ENCODE measurements at places on chromosomes 16 and 17.
A peak's percentile ranks its signal among the peaks of the same experiment; 100 is the strongest.

- no peak for DNase-seq
Observed at GRCh38 chr16:73185737-73186136, 137.8 kb upstream of the ZFHX3 start.

DNA sequence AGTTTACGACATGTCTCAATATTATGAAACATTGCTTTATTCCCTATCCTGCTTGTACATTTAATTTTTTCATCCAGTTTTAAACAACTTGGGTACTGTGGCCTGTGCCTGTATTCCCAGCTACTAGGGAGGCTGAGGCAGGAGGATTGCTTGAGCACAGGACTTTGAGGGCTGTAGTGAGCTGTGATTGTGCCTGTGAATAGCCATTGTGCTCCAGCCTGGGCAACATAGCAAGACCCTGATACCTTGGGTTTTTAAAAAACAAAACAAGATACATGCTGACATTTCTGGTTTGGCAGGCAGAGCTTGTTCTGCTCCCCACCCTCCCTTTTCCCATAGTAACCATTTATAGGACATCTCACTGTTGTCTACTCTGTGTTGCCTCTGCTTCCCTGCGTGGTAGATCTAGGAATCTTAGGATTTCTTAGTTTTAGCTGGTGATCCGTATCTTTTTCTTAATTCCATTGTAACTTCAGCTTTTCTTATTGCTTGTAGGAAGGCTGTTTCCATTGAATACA is 35.6 kb downstream of the TENT4B start:
- no peak for DNase-seq

- no peak for DNase-seq
Observed at GRCh38 chr16:66152181-66152580, 214.3 kb upstream of the CDH5 start.

GRCh38 chr16:51002881-51003490 is 148.1 kb downstream of the SALL1 start:
- DNase-seq: no peak

GRCh38 chr16:30470632-30470995 is 1.9 kb upstream of the ITGAL start:
- no peak for DNase-seq

GRCh38 chr17:2102931-2103809 is 48.3 kb downstream of the HIC1 start:
- DNase-seq: peak; percentile 74
